ENCODE measurements at places on chromosomes 12 and 14.
A peak's percentile ranks its signal among the peaks of the same experiment; 100 is the strongest.

DNA sequence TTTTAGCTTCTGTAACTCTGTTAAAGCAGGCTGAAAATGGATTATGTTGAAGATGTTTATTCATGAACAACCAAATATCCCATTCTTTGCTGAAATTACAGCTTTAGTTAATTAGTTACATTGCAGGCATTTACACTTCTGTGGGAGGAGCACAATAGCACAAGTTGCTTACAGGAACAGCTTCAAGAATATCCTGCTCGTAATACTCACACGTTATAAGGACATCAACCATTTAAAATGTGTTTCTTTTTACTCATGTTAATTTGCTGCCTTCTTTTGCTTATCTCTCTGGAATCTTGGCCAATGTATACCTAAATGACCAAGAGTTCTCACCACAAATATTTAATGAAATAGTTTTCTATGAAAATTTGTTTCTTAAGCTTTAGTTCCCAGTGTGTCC, 305.2 kb upstream of the SYT1 start:
- DNase-seq, result no peak

- DNase-seq, result peak; percentile 97
Measured at GRCh38 chr14:21092273-21093011, 6.0 kb downstream of the ZNF219 start.

DNA sequence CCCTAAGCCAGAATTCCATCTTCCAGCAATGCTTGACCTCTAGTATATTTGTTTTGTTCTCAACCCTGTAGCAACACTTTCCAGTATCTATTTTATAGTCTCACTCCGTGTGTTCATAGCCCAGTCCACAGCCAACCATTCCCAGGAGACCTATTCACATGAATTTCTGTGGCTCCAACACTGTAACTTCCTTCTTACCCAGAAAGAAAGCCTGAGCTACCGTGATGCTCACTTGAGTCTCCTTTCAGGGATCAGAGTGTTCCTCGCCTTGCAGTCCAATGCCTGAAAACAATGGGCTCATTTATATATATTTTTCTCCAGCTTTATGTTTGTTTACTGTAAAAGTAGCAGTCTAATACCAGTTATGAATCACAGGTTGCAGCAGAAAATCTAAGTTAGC, 645.0 kb upstream of the NOVA1 start:
- DNase-seq, result no peak

GRCh38 chr14:45253754-45254310, 830 bp upstream of the MIS18BP1 start:
- no peak for DNase-seq

GRCh38 chr12:39074063-39074462, 168.7 kb upstream of the CPNE8 start:
- DNase-seq, result no peak

DNA sequence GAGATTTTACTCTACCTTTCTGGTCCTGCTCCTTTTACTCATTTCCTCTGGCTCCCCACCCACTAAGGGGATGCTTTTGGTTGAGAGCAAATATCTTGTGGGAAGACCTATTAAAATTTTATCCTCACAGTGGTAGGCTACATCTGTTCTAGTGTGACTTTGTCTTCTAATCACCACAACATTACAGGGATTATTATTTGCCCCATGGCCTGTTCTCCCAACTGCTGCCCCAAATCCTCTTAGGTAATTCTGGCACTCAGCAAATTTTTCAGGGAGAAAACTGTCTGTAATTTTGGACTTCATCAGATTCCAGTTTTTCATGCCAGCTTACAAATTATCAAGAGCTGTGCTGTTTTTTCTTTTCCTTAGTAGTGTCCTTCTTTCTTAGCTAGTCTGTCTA, 172.3 kb downstream of the GPHN start:
- no peak for DNase-seq

DNA sequence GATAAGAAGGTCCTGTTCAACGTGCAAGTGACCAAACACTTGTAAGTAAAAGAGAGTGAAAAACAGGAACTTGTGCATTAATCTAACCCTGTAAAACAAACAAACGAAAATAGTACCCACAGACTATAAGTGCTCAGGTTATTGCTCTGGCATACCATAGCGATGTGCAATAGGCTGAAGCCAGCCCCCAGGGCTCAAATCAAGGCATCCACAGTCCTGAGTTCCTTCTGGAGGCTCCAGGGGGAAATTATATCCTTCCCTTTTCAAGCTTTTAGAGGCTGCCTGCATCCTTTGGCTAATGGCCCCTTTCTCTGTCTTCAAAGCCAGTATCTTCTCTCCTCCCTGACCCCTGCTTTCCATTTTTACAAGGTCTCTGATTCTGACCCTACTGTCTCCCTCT, 8.1 kb upstream of the CMAS start:
- DNase-seq, result no peak

DNA sequence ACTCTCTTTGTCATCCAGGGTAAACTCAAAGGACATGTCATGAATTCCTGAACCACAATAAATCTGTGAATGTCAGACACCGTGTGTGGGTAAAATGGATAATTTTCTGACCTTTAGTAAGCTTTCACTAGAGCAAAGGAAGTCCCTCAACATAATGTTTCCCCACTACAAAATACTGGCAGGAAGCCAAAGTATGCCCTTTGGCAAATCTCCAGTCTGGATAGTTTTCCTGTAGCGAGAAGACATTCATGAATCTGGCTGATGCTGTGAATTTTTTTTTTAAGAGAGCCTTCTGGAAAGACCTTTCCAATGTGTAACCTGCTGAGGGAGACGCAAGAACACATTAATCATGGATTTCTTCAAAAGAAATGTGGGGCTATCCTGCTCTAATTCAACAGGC, 389.6 kb upstream of the DDHD1 start:
- DNase-seq, result no peak

DNA sequence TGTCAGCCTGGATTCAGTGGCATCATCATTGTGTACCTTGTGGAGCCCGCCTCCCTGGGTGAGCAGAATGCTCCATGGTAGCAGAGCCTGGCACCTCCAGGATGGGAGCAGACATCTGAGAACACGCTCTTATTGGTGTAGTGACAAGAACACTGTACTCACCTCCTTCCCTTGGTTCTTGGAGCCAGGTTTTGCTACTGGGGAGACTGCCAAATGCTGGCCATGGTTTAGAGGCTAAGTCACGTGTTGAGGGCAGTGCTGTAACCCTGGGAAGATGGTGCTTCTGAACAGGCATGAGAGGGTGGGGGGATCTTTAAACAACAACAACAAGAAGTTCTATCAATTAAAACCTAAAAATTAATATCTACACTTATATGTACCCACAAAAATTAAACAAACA, 47.6 kb upstream of the ASPG start:
- DNase-seq, result no peak

GRCh38 chr12:34335819-34336262, 313.5 kb downstream of the ALG10 start:
- no peak for DNase-seq

GRCh38 chr12:112938751-112939150, 477 bp downstream of the OAS3 start:
- DNase-seq, result no peak

GRCh38 chr14:90556012-90556477, 159.2 kb downstream of the CALM1 start:
- DNase-seq, result no peak

DNA sequence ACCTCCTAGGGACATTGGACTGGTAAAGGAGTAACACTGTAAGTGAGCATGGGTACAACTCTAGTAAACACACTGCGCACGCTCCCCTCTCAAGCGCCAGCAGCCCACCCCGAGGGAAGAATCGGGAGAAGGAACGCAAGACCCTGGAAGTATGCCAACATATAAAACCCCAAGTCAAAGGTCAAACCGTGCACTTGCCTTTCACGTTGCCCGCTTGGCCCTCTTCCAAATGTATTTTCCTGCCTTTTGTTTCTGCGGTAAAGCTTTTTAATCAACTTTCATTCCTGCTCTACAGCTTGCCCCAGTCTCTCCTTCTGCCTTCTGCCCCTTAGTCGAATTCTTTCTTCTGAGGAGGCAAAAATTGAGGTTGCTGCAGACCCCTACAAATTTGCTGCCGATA, 17.6 kb upstream of the CHST11 start:
- no peak for DNase-seq

DNA sequence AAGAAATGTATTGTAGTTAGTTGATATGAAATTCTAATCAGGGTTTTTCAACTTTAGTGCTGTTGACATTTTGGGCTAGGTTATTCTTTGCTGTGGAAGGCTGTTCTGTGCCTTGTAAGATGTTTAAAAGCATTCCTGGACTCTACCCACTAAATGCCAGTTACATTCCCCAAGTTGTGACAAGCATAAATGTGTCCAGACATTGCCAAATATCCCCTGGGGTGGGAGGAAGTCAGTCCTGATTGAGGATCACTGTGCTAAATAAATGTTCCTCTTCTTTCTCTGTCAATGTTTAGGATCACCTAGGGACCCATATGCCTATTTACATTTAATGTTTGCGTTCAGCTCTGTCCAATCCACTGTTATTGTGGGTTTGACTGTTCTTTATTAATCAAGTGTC, 268.3 kb downstream of the TMTC2 start:
- no peak for DNase-seq

DNA sequence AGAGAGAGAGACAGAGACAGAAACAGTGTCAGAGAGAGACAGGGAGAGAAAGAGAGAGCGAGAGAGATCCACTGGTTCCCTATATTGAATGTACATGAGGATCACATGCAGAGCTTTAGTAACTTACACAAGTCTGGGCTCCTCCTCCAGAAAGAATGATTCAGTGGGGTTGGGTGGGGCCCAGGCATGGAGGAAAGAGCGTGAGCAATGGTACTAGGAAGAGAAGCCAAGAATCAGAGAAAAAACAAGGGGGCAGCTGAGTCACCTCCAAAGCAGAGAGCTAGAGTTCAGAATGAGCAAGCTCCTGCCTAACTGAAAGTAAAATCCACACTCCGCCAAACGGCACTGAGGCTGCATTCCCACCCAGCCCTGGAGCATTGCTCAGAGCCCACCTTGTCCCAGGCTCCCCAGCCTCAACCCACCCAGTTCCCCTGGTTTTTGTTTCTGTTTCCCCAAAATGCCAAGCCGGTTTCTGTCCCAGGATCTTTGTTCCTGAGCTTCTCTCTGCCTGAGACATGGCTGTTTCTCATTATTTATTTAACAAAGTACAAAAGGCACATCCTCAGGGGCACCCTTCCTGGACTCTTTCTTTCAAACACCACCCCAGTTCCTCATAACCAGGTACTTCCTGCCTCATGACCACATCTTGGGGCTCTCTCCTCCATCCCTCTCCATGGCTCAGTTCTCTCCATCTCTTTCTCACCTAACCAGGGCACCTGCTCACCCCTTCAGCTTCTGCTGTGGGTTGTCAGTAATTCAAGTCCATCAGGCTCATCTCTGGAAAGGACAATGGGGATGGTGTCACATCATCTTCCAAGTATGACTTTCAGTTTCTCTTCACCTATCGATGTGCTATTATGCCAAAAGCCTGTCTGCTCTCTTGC, 670.3 kb upstream of the TBX3 start:
- no peak for DNase-seq
